LoVo (cell line): ENCODE measurements at places on chromosomes 1 and 21.
A peak's percentile ranks its signal among the peaks of the same experiment; 100 is the strongest.

DNA sequence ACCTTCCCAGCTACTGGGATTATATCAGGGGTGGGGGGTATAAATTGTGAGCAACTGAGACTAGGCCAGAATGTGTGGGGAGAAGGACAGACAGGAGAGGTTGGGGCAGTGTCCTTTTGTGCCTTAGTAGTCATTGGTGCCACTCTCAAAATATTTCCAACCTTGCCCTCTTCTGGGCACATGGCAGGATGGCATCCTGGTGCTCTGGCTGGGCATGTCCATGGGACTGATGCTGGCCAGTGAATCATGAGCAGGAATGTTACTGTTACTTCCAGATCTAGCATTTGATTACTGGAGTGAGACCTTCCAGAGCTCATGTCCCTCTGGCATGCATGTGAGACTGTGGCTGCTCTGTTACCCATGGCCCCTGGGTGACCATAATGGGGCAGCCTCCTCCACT, 151.2 kb downstream of the MATN1 start:
- DNase-seq = no peak

GRCh38 chr1:23590058-23590783, 30.9 kb upstream of the ID3 start:
- DNase-seq = no peak

- DNase-seq = no peak
These were observed 13.3 kb downstream of the GPR157 start for GRCh38 chr1:9115351-9116205.

GRCh38 chr1:14745789-14746188, 147.3 kb downstream of the KAZN start:
- DNase-seq = no peak

- DNase-seq = no peak
These were observed 27.6 kb downstream of the TTF2 start for GRCh38 chr1:117087686-117088085.

- DNase-seq = peak; percentile 41
These were observed 3.6 kb downstream of the LEPR start for GRCh38 chr1:65423884-65424572.

DNA sequence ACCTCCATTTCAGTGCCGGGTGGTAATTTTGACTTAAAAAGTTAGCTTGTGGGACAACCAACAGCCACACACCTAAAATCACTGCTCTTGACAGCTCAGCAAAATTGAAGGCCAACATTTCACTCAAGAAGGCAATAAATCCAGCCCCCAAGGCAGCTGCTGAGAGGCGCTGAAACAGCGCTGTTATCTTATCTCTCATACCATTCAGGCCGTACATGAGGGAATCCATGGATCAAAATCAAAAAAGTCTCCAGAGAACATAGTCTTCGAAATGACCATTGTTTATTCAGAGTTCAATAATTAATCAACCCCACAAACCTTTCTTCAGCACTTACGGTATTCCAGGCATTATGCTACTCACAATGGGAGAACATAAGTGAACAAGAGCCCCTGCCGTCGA, 38.5 kb downstream of the ZBTB18 start:
- no peak for DNase-seq

GRCh38 chr1:55812281-55812680, 597.1 kb upstream of the USP24 start:
- no peak for DNase-seq

DNA sequence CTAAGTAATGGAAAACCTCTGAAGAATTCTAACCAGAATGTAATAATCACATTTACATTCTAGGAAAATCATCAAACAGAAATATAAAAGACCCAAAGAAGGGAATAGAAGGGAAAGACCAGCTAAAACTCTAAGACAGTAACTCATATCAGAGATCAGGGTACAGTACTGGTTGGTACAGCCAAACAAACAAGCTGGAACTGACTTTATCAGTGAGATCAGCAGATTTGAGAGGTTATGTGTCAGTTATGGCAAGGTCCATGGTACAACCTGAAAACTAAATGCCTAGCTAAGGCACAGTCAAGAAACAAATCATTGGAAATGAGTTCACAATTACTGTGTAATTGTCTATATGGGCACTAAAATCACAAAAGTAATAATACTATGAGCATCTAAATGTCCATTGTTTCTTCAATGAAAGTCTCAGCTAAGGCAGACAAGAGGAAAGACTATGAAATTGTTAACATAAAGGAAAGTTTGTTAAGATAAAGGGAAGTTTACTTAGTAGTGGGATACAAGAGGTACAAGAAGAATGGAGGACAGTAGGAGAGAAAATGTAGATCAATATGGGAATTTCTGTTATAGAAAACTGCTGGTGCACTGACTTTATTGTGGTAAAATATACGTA, 75.8 kb downstream of the TRIM33 start:
- DNase-seq = no peak

- no peak for DNase-seq
These were observed 6.3 kb upstream of the GPR25 start for GRCh38 chr1:200866521-200866920.

DNA sequence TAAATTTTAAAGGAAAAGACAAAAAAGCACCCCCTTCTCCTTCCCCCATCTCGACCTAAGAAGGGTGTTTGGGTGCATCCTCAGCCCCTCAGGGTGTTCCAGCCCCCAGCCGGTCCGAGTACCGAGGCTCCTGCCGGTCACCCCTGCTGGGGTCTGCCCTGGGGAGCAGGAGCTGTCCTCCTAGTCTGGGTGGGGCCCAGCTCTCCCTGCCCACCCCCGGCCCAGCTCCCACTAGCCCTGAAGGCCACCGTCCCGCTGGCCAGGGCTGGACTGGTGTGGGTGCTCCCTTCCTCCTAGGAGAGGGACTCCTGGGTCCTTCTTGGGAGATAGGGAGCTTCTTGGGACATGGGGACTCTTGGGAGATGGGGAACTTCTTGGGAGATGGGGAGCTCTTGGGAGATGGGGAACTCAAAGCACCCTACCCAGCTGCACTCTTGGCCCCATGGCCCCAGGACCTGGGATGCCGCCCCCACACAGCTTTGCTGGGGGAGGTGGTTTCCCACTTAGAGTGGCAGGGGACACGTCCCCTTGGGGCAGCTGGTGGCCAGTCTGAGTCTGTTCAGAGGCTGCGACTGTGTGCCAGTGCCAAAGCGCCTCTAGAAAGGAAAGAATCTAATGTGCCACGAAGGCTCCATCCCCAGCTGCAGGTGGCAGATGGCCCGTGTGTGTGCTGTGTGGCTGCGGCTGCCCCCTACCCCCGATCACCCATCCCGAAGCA, 44.5 kb downstream of the MORN1 start:
- DNase-seq = no peak

- no peak for DNase-seq
These were observed 42.4 kb downstream of the DRAM2 start for GRCh38 chr1:111097356-111098099.

- DNase-seq = no peak
These were observed 128.3 kb downstream of the LRRC40 start for GRCh38 chr1:70077066-70077465.

GRCh38 chr1:156608981-156609380, 7.7 kb upstream of the GPATCH4 start:
- DNase-seq = peak; percentile 31

GRCh38 chr1:110040548-110040947, 6.1 kb downstream of the STRIP1 start:
- DNase-seq = no peak

GRCh38 chr1:54199151-54199764, 572 bp downstream of the CYB5RL start:
- no peak for DNase-seq

DNA sequence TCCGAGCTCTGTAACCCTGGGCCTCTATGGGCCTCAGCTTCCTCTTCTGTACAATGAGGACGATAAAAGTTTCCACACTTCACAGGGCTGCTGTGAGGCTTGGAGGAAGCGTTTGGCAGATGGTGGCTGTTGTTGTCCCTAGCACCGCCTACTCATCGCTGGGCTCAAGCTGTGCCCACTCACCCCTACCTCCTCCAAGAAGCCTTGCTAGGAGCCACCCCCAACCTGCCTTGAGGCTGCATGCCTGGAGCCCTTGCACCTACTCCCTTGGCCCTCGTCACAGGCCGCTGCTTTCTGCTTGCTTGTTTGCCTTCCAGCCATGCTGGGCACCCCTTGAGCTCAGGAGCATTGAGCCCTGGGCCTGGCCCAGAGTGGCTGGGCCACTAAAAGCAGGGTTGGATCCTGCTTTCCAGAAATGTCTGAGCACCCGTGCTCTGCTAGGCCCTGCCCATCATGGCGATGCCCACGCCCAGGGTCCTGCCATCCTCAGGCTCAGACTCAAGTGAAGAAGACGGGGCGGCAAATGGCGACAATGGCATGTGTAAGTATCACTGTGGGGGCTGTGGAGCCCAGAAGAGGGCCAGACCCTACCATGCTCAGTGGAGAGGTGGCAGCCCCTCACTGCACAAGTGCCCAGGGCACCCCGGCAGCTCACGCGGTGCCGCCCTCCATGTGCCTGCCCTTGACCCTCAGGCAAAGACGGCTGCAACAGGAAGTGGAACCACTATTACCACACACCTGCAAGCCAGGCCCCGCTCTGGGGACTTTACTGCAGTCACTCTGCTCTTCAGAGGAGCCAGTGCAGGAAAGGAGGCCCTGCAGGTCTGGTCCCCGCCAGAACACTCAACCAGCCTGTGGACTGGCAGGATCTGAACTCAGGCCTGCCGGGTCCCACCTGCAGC, 9.5 kb downstream of the SH3BGRL3 start:
- DNase-seq = no peak

- peak; percentile 32 for DNase-seq
These were observed 1.2 kb downstream of the EPHB2 start for GRCh38 chr1:22711591-22712501.

- DNase-seq = no peak
These were observed 471.7 kb upstream of the ADGRL2 start for GRCh38 chr1:81329041-81329440.

- no peak for DNase-seq
These were observed 97.1 kb upstream of the CACYBP start for GRCh38 chr1:174902531-174903099.

DNA sequence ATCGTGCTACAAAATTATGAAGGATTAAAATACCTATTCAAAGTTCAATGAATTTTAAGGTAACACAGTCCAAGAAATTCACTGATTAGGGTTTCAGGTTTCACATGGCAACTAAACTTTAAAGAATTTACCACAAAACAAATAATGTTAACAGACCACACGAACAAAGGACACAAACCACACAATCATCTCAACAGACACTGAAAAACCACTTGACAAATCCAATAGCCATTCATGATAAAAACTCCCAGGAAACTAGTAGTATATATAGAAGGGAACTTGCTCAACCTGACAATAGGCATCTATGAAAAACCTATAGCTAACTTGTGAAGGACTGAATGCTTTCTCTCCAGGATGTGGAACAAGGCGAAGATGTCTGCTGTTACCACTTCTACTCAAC, 21.1 kb upstream of the SH2D5 start:
- DNase-seq = no peak

GRCh38 chr1:85991261-85991660, 165.3 kb downstream of the COL24A1 start:
- DNase-seq = no peak

DNA sequence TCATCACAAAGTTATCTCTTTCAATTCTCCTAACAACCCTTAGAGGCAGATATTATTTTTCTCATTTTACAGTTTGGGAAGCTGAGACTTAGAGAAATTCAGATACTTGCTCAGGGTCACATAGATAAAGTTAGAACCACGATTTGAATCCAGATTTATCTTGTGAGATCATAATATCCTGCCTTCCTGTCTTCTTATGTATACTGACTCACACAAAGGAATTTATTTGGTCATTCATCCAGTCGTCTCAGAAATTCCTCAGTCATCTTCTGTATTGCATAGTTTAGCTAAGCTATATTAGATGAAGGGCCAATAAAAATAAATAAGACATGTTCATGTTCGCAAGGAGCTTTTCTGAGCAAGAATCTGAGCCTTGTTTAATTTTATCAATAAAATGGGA, 35.8 kb upstream of the RUNX1 start:
- peak; percentile 46 for DNase-seq

GRCh38 chr21:45964649-45965048, 16.9 kb upstream of the COL6A1 start:
- DNase-seq = no peak

DNA sequence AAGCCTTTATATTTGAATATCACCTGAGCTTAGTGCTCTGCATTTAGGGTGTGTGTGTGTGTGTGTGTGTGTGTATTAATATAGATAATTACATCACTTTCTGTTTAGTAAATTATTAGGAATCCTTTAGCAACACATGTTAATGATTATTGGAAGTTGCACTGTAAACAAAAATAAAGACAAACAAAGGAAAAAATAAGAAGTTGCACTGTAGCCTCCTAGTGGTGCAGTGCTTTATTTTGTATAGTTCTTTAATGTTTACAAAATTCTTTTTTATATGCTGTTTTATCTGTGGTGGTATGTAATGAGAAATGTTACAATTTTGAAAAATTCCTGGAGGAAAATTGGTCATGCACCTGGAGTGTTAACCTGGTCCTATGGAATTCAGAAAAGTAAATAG, 69.2 kb downstream of the UBE4B start:
- no peak for DNase-seq

- DNase-seq = no peak
These were observed 2.6 kb downstream of the DLGAP3 start for GRCh38 chr1:34926894-34927293.

- DNase-seq = no peak
These were observed 278.9 kb downstream of the TGFB2 start for GRCh38 chr1:218624052-218624451.

DNA sequence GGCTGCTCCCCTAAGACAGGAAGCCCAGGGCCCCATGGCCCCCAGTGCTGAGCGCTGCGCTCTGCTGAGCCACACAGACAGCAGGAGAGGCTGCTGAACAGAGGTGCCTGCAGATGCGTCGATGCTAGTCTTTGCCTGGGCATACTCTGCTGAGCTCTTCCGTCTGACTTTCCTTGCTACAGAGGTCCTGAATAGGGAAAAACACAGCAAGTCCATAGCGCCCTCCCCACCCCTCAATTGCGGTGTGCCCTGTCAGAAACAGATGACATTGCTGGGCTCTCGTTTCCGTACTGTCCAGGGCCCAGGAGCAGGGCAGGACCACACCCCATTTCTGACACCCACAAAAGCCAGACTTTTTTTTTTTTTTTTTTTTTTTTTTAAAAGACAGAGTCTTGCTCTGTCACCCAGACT, 252.5 kb downstream of the SDCCAG8 start:
- no peak for DNase-seq

- DNase-seq = peak; percentile 33
These were observed 49.0 kb upstream of the ETS2 start for GRCh38 chr21:38756746-38757145.

DNA sequence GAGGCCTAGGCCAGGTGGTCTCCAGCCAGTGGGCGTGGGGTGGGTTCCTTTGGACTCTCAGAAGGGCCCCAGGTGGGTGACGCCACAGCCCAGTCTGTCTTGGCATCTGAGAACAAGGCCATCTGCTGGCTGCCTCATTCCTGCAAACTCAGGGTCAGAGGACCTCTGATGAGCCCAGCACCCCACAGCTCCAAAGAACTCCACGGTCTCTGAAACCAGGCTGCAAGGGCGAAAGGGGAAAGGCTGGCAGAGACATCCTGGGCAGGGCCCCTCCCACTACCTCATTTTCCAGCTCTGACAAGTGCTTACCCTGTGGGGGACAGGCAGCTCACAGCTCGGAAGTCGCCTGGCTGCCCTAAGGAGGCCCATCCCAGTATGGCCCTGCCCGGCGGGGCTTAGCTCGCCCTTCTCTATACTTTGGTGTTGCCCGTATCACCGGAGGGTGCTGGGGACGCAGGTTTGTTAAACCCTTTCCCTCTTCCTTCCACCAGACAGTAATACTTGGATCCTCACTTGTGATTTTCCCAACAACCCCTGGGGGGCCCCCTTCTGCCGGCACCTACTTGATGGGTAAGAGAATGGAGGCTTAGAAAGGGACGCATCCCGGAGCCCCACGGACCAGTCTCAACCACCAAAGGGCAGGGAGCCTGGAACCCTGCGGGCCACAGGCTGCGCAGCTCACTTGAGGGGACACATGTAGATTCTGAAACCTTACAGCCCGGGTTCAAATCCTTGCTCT, 10.9 kb upstream of the EDN2 start:
- DNase-seq = no peak
